ENCODE measurements at places on chromosomes 3 and 15.

DNA sequence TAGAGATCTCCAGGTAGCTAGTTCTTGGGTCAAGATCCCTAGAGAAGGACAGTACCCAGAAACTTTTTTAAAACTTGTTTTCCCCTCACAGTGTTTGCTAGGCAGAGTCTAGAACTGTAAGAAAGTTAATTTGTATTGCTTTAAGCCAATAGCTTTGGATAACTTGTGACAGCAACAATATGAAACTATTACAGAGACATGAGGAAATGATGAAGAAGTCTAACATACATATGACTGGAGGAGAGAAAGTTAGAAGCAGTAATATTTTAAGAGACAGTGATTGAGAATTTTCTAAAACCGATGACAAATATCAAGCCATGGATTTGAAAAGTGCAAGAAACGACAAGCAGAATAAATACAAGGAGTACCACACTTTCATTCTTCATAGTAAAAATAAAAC, 10.0 kb downstream of the HMG20A start:
- DNase-seq, result no peak

DNA sequence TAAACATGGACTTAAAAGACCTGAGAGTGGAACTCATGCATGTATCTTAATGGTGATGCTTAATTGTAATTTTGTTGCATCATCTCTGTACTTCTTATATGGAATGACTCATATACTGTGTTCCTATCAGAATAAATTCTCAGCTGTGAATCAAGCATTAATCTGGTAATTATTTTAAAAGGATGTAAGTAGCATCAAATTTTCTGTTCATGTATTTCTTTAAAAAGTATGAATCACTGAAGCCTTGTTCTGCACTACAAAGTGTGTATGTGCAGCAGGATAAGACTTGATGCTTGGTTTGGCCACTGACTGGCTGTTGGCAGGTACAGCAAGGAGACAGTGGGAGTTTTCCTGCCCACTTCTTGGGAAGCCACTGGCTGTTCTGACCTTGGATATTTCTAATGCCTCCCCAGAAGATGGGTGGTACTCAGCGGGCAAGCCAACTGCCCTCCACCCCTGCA, 123.9 kb downstream of the ANO10 start:
- no peak for DNase-seq

- DNase-seq, result no peak
Observed at GRCh38 chr3:168072323-168072650, 23.4 kb downstream of the GOLIM4 start.

DNA sequence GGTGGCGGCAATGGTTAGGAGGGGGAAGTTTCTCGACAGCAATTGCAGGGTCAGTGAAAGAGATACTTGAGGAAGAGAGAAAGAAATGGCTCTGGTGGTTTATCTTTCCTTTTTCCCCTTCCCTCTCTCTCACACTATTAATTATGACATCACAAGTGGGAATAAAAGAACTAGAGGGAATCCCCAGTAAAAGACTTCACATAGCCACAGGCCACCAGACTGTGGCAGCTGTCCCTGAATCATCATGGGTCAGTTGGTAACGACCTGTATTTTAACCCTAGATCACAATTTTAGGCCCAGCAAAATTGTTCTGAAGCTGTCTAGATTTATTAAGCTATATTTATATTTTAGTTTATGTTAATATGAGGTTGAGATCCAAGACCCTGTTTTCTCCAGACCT, 40.3 kb downstream of the MBNL1 start:
- DNase-seq, result no peak
